Thoracic aorta (tissue), 2 donors: ENCODE measurements at places on chromosomes 4 and X. TPM values are rescaled to one million over a fixed set of nuclear protein-coding genes. Genes with fewer than 3 reads are reported as not detected.

ZIC3 gene
- not detected for total RNA-seq

NOCT gene
- total RNA-seq = 10.9 TPM

ARX gene
- not detected for total RNA-seq

SERTM2 gene
- not detected for total RNA-seq

RPL36A gene
- 1,578 TPM for total RNA-seq

CSAG2 gene
- total RNA-seq = not detected

CSAG3 gene
- not detected for total RNA-seq

DNA sequence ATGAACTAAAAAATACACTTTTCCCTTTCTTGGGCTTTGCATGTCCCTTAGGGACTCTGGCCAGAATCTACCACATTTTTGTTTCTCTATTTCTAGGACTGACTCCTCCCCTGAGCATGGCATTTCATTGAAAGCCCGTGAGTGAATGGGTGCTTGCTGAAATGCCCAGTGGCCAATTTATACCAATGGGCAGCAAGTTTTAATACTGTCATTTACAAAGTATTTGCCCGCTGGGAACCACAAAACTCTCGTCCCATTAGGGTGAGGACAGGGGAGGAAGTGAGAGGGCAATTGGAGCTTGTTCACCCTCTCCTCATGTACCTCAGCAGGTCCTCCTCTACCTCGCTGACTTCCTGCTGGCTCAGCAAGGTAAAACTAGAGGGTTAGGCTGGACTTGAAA lies 1.1 kb downstream of the SRPX2 start:
- no peak for DNase-seq

DNA sequence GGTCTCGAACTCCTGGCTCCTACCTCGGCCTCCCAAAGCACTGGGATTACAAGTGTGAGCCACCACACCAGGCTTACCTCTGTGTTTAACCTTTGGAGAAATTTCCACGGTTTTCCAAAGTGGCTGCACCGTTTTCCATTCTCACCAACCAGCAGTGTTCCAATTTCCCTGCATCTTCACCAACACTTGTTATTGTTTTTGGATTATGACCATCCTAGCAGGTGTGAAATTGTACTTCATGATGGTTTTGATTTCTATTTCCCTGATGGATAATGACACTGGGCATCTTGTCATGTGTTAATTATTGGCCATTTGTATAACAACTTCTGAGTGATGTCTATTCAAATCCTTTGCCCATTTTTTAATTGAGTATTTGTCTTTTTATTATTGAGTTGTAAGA lies 2.7 kb upstream of the MAP3K15 start:
- no peak for DNase-seq

DNA sequence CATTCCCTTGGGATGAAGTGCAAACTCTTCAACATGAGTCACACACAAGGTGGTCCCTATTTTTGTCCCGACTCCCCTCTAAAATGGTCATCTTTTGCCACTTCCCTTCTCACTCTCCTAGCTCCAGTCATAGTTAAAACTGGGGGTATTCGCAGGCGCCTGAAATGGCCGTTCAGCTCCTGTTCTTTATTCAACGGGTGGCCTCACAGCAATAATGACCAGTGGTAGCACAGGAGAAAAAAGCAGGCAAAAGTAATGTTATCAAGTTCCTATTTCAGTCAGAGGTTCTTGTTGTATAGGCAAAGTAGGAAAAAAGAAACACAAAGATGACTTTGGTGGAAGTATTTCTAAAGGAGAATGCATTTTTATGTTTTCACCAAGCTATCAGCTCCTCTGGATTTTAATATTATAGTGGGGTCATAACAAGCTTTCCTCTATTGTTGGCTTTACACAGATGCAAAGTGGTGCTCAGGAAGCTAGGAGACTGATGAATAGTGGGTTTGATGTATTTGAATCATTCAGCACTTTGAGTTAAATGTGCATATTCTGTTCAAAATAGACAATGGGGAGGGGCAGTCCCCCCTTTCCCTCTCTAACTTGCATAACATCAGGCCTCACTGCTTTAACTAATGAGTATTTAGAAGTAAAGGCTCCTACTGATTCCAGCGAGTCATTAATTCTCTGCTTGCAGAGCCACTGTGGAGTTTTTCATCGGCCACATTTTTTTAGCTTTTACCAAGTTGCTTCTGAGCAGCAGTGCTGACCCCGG lies 171.2 kb upstream of the NDP start:
- no peak for DNase-seq

GRCh38 chrX:129719931-129720530 lies 18.7 kb upstream of the XPNPEP2 start:
- no peak for DNase-seq

GRCh38 chr4:123858465-123858864 lies 461.9 kb downstream of the SPRY1 start:
- DNase-seq = no peak

DNA sequence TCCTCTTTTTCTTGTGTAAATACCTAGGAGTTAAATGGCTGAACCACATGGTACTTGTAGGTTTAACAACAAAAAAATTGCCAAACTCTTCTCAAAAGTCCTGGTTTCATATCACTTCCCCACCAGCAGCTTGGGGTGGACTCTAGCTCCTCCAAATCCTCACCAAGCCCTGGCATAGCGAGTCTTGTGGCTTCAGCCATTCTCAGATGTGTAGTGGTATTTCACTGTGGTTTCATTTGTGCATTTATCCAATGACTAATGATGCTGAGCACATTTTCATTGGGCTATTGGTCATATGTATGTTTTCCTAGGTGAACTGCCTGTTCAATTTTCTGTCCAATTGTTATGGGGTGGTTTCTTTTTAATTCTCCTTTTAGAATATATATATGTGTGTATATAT lies 249.3 kb downstream of the NLGN4X start:
- no peak for DNase-seq

GRCh38 chr4:43496188-43496587 lies 603.7 kb downstream of the GRXCR1 start:
- no peak for DNase-seq

- DNase-seq = no peak
These were observed 631 bp upstream of the BMX start for GRCh38 chrX:15499976-15500375.
